Type B pancreatic cell (in vitro differentiated cells): ENCODE measurements at places on chromosomes 7 and 10.

DNA sequence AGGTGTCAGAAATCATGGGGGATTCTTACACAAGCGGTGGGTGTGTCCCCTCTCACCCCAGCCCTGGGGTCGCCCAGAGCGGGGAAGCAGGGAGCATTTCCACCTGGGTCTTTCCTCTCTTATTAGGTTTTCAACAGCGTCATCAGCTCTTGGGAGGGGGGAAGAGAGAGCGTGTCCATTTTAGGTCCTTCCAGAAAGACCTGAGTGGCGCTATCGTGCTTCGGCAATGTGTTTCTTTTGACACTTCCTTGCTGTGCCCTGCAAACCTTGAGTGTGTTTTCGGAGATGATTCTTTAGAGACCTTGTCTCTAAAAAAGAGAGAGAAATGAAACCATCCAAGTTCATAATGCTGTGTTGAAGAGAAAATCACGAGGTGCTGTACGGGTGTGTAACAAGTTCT, 86.9 kb upstream of the PITRM1 start:
- no peak for DNase-seq

DNA sequence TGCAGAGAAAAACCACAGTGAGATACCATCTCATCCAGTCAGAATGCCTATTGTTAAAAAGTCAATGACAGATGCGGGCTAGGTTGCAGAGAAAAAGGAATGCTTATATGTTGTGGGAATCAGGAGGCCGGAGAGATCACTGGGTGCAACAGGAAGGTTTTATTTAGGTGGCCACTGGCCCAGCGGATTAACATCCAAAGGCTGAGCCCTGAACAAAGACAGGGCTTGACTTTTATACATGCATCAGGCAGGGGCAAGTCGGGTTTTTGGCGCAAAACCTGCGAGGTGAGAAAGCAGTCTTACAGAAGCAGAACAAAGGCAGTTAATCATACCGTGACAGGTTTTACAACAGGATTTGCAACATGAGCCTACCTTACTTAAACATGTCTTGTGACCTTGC, 620 bp downstream of the ZNF117 start:
- DNase-seq: no peak

- no peak for DNase-seq
Observed at GRCh38 chr10:59624136-59624535, 85.5 kb downstream of the SLC16A9 start.

DNA sequence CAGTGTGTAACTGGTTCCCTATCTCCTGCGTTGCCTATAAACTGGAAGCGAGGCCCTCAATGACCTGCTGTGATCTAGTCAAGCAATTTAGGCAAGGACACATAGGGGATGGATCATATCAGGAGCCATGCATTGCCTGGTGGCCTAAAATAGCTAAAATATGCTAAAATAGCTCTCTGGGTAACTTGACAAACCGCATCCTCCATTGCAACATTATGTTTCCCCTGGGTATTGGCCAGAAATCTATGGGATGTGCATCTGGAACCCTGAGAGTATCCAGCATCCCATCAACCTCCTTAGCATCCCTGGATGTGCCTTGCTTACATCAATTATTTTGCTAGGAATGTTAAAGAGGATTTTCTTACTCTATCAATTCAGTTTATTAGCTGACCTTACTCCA, 91.7 kb upstream of the ADCY1 start:
- DNase-seq: no peak

- DNase-seq: no peak
Observed at GRCh38 chr7:34417781-34418180, 240.2 kb upstream of the NPSR1 start.

DNA sequence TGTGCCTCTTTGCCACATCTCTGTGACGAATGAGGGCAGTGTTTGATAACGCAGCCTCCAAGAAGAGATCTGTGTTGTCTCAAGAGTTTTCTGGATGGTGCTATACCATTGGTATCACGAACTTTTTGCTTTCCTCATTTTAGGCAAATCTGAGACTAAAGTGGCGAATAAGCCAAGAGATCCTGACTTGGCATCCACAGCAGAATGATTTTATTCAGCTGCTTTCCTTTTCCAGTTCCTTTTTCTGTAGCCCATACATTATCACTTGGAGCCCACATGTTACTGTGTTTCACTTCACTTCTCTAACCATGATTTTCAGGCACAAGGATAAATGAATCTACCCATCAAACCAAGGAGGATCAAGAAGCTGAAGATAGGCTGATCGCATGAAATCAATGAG, 177.9 kb upstream of the PTN start:
- DNase-seq: no peak

DNA sequence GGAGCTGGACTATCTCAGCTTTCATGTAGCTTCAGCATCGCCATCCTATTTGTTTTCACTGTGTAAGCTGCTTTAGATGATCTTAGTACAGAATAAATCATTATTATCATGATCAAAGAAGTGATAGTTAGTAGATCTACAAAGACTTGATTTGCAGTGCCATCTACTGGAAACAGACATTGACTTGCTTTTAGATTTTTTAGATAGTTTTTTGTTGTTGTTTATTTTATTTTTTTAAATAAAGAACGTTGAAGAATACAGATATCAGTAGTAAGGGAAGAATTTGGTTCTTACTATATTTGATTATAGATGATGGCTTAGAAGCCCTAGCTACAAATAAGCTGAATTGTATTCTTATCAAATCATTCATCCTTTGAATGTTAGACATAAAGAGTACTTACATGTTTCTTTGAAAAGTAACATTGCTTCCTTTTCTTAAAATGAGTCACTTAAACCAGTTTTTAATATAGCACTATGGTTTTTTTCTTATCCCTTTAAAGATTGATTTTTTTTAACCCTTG, 6.3 kb upstream of the SFMBT2 start:
- no peak for DNase-seq

GRCh38 chr10:16505161-16505560, 16.5 kb downstream of the C1QL3 start:
- no peak for DNase-seq

GRCh38 chr10:22925088-22925487, 2.8 kb upstream of the ARMC3 start:
- DNase-seq: no peak

GRCh38 chr7:138657854-138658386, 43.2 kb downstream of the SVOPL start:
- no peak for DNase-seq

DNA sequence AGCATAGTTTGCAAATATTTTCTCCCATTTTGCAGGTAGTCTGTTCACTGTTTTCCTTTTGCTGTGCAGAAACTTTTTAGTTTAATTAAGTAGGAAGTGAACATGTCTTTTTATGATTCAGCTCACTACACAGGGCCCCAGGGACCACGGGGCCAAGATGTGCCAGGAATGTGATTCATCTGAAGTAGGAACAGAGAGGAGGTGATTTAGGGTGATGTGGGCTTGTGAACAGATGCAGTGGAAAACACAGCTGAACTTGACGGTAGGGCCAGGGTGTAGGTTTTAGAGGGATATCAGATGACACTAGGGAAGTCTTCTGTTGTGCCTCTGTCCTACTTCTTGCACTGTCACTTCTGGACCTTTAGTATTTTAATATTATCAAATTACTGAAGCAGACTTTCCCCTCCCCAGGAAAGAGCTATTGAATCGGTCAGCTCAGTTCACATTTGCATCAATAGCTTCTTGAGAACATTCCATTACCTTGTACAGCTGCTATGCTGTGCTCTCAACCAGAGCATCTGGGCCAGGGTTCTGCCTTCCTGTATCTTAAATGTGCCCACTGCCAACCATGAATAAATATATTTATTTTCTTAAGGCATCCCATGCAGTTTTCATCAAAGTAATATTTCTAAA, 96.9 kb downstream of the OSBPL3 start:
- DNase-seq: no peak

GRCh38 chr7:32070406-32071360, at the start of gene PDE1C:
TSS of gene PDE1C (minus strand) at chr7:32070407.
- no peak for DNase-seq

- no peak for DNase-seq
Observed at GRCh38 chr10:45373576-45374349, at the start of gene ALOX5. TSS of gene ALOX5 (plus strand) at chr10:45374216. CDS start at chr10:45374280, 64 bp downstream.
